Activated CD8-positive, alpha-beta memory T cell treated with anti-CD3 and anti-CD28 coated beads for 48 hours (primary cell): ENCODE measurements at places on chromosomes 1 and 21.

DNA sequence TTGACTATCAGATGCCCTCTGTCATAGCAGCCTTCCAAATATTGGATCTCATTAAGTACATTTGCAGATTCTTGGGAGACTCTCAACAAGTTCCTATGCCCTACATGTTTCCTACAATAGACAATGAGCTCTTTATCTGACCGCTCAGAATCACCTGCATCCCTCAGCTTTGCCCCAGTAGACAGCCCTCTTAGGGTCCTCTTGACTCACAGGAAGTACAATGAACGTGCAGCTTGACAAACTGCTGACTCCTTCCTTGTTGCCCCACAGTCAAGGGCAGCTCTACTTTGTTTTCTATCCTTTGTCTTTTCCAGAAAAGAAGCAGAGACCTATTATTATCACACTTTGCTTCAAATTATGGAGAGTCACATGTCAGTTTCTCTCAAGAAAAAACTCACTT lies 27.6 kb downstream of the SLC44A5 start:
- DNase-seq: no peak

DNA sequence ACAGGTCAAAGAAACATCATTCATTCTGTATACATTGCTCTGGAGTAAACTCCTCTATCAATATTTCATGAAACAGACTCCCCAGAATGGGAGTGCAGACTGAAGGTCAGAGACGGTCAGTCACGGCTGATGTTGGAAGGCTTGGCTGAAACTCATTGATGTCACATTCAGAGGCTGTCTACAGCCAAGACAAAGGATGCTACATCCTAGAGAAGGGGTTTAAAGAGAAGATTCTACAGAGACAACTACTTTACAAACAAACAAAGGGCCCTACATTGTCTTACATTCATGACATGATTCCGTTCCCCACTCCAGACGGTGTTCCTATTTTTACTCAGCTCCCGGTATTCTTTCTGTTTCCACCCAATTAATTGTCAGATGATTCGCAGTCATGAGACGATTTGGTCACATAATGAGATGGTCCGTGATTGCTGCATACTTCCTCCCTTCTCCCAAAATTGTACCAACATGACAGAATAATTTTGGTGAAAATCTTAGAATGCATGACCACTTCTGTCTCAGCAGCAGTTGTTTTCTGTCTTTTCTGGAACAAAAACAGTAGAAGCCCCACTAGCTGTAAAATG lies 73.8 kb upstream of the VAV3 start:
- no peak for DNase-seq

DNA sequence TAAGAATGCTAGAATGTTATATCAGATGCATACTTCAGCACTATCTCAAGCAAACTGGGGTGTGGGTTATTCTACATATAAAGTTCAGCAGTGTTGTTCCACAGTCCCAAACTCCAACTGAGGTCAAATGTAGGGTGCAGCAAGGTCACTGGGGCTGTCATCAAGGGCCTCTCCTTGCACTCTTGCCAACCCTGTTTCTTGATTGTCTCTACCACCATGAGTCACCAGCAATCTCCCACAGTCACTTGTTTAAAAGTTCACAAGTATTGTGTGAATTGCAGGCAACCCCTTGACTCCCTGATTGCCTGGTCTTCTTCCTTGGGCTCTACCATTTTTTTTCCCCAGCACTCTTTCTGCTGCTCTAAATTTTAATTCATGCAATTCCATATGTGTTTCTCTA lies 10.6 kb downstream of the METTL18 start:
- DNase-seq: no peak

DNA sequence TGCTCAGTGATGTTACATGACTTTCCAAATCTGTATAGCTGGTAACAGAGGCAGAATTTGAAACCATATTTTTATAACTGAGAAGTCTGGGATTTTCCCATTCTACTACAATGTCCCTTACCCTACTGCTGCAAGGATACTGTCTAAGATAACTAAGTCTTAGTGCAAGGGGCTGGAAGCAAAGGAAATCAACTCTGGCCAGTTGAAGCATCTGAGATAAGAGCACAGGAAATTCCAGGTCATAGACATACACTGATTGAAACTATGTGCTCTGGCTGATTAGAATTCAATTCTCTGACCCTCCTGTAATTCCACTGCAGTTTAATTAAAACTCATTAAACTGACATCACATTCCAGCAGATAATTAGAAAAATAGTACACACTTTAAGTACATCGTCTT lies 267.7 kb upstream of the C1orf87 start:
- DNase-seq: no peak

DNA sequence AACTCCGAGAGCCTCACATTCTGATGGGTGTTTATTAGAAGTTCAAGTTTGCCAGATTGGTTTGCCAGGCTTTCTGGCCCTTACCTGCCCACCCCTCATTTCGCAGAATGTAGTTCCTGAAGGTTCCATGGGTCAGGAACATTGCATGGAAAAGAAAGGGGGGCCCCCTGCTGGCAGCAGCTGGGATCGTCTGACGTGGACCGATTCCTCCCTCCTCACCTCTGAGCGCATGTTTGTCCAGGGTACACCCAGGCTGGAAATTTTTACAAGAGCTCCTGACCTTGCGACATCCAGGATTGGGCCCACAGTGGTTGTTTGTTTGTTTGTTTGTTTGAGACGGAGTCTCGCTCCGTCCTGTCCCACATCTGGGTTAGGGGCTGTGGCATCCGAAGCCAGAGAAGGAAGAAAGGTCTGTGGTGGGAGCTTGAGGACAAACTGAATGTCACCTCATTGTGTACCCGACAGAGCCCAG lies 126.0 kb upstream of the TMEM51 start:
- DNase-seq: no peak

DNA sequence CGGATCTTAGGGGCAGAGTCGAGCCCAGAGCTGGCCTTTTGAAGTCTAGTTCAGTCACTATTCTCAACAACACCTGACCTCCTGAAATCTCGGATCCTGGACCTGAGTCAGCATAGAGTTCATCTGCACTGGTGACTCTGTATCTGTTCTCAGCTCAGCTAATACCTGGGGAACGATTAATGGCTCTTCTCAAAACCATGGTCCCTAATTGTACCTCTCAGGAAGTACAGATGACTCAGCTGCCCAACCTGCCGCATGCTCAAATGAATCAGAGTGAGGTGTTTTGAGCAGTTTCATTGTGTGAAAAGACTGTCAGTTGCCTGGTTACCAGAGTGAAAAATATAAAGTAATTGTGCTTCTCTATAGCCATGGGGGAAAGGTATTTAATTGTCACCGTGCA lies 89.2 kb downstream of the SLC35F3 start:
- no peak for DNase-seq

- DNase-seq: no peak
Measured at GRCh38 chr1:60470246-60470645, 396.7 kb upstream of the C1orf87 start.

GRCh38 chr1:155941845-155942531 lies 550 bp downstream of the RXFP4 start:
- DNase-seq: no peak

- DNase-seq: no peak
Measured at GRCh38 chr1:183212870-183213269, 26.8 kb downstream of the LAMC2 start.

- DNase-seq: no peak
Measured at GRCh38 chr1:61498342-61498741, 226.6 kb downstream of the TM2D1 start.
